ENCODE measurements at places on chromosomes 3 and 15.

GRCh38 chr15:101679806-101680205, 27.6 kb upstream of the TM2D3 start:
- DNase-seq = no peak

DNA sequence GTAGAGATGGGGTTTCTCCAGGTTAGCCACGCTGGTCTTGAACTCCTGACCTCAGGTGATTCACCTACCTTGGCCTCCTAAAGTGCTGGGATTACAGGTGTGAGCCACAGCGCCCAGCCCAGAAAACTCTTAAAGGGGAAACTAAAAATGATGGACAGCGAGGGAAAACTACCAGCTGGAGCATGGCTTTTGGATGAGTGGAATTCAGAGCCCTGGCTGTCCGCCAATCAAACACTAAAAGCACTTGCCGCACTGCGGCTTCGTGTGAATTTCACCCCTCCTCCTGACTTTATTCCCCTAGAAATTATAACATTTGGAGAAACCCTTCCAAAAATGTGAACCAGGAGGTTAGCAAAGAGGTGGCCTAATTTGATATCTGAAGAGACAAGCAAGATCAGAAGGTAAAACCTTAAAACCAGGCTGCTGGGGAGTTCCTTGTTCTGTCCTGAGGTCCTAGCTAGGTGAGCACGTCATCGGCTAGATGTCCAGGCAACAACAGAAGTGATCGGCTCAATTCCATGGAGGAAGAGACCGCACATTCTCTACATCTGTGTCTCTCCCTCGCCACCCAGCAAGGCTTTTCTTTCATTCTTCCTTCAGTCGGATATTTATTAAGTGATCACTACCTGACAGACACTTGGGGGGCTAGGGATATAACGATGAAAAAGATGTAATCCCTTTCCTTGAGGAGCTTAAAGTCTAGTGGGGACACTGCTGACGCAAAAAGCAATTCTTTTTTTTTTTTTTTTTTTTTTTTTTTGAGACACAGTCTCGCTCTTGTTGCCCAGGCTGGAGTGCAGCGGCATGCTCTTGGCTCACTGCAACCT, 1.7 kb downstream of the TM4SF19 start:
- no peak for DNase-seq

DNA sequence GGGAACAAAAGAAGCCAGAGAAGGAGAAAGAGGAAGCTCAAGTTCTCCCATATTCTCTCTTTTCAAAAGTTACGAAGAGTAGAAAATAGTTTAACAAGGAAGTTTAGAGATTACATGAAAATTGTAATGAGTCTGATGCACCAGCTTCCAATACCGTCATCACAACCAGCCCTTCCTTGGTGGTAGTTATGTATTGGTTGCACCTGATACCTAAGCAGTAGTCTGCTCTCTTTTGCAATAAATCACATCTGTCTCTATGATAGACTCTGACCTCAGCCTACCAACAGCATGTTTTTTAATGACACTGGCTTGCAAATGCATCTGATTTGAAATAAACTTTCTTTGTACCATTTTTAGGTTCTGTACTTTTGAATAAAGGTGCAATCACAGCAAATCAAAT, 575.8 kb downstream of the FHIT start:
- no peak for DNase-seq

DNA sequence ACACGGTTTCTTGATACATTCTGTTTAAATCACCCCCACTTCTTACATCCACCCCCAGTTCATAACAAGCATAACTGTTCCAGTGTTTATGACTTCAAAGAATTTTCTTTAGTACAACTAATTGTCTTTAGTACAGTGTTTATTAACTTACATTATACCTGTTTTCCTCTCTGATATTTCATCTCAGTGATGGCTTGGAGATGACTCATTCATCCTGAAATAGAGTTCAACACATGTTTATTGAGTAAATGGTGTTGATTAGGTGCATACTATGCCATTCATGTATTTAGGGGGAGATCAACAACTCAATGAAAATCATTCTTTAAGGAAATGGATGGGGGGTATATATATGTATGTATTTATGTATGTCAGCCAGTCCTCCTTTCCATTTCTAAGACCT, 21.7 kb upstream of the UTS2B start:
- DNase-seq = no peak

GRCh38 chr3:152970851-152971250, 135.9 kb downstream of the P2RY1 start:
- no peak for DNase-seq

GRCh38 chr3:38085943-38086324, 46.9 kb downstream of the DLEC1 start:
- no peak for DNase-seq

DNA sequence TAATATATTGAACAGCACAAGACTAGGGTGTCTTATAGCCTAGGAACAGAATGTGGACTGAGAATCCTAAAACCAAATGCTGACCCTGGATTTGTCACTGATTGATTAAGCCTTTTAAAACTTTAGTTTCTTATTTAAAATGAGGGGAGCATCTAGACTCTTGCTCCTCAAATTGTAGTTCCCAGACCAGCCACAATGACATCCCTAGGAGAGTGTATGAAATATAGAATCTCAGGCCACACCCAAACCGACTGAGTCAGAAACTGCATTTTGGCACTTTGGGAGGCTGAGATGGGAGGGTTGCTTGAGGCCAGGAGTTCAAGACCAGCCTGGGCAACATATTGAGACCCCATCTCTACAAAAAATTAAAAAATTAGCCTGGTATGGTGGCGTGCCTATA, 287.8 kb upstream of the UMPS start:
- DNase-seq = no peak

- DNase-seq = no peak
Measured at GRCh38 chr3:106255870-106256248, 387.0 kb upstream of the CBLB start.

DNA sequence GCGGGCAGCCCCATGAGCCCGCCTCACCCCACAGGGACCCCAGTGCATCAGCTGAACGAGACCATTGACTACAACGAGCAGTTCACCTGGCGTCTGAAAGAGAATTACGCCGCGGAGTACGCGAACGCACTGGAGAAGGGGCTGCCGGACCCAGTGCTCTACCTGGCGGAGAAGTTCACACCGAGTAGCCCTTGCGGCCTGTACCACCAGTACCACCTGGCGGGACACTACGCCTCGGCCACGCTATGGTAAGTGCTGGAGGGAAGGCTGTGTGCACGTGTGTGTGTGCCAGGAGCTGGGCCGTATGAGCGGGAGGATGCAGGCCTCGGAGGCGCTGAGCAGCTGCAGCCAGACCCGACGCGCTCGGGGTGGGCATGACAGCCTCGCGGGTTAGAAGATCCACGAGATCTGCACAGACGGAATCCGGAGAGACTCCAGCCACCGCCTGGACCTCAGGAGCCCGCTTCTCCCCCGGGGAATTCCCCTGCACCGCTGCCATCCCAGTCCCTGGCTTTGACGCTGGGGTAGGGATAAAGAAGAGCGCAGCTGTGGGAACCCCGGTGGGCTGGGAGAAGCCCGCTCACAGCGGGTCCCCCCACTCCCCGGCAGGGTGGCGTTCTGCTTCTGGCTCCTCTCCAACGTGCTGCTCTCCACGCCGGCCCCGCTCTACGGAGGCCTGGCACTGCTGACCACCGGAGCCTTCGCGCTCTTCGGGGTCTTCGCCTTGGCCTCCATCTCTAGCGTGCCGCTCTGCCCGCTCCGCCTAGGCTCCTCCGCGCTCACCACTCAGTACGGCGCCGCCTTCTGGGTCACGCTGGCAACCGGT, 2.6 kb downstream of the DUOXA2 start:
- DNase-seq = no peak

DNA sequence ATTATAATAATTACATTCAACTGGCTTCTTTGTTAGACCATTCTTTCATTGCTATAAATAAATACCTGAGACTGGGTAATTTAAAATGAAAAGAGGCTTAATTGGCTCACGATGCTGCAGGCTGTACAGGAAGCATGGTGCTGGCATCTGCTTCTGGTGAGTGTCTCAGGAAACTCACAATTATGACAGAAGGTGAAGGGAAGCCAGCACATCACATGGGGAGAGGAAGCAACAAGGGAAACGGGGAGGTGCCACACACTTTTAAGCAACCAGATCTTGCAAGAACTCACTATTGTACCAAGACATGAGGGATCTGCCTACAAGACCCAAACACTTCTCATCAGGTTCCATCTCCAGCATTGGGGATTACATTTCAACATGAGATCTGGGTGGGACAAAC, 413.1 kb upstream of the ARRDC4 start:
- DNase-seq = no peak

GRCh38 chr3:184117636-184118035, 17.5 kb upstream of the EIF2B5 start:
- no peak for DNase-seq

GRCh38 chr3:43102773-43103480, 3.0 kb downstream of the POMGNT2 start:
- no peak for DNase-seq

DNA sequence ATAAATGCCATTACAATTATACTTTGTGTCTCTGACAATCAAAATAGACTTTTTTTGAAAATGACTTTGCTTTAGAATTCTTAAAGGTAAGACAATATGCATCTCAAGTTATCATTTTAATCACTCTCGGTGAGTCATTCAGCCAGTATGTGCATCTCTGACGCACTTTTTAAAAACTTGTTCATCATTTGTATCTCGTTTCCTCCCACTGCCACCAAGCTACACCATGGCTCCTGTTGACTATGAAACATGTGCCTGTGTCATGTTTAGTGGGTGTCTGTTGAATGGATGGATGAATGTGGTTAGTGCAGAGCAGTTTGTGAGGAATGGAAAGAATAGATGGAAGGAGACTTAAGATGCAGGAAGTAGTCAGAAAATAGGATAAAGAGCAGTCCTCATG, 68.6 kb downstream of the ARPP21 start:
- no peak for DNase-seq

- DNase-seq = no peak
Measured at GRCh38 chr3:43289841-43290470, 3.6 kb downstream of the SNRK start.

- DNase-seq = no peak
Measured at GRCh38 chr3:183959214-183959613, 58.5 kb downstream of the ABCC5 start.

- no peak for DNase-seq
Measured at GRCh38 chr3:50207359-50208042, 2.4 kb downstream of the SLC38A3 start.

DNA sequence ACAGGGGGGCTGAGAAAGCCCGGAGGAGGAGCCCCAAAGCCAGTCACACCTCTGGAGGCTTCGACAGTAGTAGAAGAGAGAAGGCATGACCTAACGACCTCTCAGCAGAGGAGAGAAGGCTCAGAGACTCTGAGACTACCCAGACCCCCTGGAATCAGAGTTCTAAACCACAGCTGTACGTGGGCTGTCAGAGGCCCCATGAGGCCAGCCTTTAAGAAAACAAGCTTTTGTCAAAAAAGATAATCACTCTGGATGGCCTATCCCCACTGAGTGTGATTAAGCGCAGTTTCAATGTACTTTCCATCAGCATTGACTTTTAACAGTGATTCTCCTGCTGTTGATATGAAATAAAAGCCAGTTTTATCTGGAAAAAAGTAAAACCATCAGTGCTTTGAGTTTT, 330.3 kb downstream of the CLSTN2 start:
- no peak for DNase-seq

DNA sequence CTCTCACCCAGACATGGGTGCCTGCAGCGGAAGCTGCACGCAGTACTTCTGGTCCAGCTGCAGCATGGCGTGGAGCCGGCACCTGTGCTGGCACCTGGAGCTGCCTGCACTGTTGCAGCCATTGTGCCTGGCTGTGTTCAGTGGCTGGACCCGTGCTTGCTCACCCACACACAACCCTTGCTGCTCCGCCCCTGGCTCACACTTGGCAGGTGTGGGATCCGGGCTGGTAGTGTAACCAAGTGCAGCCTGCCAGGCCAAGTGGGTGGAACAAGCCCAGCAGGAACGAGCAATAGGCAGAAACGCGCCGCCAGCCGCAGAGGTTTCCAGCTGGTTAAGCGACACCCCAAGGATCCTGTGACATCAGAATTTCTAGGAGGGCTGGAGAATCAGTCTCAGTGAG, 11.2 kb upstream of the SCAPER start:
- DNase-seq = peak; percentile 68

DNA sequence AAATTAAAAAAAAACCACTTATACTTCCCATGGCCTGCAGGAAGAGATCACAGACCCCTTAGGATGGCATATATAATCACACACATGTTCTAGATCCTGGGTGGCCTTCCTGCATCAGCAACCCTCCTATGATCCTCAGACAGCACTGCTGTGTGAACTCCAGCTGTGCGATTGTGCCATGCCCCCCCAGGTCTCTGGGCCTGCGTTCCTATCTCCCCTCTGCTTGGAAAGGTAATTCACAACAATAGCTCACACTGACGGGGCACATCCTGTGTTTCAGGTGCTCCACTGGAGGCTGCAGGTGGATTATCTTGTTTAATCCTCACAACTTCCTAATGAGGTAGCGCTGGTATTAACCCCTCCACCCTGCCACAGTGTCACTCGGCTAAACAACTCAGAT, 71.2 kb upstream of the GLCE start:
- no peak for DNase-seq

DNA sequence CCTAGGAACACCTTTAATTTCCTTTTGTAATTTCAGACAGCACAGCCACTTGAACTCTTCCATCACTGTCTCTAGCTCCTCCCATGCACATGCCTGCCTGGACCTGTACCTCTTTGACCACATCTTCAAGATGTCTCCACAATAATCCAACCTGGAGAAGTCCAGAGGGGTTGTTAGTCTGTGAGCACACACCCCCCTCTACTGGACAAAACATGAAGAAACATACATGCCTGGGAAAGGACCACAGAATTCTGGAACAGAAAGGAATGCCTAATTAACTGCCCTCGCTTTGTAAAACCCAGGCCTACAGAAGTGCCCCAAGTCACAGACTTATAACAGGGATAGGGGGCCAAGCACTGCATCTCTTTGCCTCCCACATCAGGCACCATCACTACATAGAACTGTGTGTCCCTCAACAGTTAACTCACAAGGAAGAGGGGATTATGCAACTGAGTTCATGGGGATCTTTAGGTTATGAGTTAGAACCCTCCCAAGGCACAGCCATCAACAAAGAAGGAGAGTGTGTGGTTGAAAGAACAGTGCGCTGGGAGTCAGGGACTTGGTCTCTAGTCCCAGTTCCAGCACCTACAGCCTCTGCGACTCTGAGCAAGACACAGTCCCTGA, 61.7 kb downstream of the FMN1 start:
- DNase-seq = no peak

GRCh38 chr3:133375403-133375745, 24.5 kb upstream of the BFSP2 start:
- no peak for DNase-seq

DNA sequence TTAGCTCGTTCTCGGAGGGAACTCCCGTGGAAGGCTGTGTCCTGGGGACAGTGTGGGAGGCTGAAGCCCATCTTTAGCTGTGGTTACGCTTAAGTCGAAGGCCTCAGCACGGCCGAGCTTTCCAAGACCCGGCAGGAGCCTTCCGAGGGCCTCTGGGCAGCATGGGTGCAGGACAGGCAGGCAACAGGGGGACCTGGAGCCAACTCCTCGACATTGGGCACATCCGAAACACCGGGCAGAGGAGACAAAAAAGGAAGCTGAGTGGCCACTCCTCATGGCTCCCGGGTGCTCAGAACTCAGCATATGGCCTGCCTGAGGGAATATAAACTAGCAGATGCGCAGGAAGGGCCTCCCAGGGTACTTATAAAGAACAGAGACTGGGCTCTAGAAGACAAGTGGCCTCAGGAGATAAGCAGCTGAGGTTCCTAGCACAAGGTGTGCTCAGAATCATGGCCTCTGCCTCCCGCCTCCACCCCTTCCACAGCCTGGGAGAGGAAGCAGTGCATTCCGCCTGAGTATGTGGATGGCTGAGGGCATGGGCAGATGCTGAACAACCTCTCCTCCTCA, 34.1 kb downstream of the ABTB1 start:
- no peak for DNase-seq
